ENCODE measurements at places on chromosomes 7 and 10. TPM values are rescaled to one million over a fixed set of nuclear protein-coding genes. Genes with fewer than 3 reads are reported as not detected.

The HGF gene
- total RNA-seq, result 5.9 TPM

DNA sequence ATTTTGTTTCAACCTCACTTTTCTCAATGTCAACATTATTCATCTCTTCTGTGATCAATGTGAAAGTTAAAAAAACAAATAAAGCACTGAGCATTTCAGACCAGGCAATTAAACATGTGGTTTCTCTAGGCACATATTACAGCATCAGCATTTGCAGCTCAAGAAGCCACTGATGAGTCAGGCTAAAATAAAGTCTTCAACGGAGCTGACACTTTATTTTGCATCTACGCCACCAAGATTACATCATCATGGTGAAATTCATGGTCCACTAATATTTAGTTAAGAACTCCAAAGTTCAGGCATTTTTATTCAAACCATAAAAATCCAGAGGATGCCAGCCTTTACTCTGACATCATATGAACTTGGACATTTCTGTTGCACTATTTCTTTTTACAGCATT lies 33.0 kb downstream of the MAGI2 start:
- DNase-seq, result no peak

The BMPER gene
- total RNA-seq, result 6.5 TPM

The OR9A4 gene
- not detected for total RNA-seq

GRCh38 chr7:140914083-140914482 lies 10.6 kb downstream of the BRAF start:
- no peak for DNase-seq

DNA sequence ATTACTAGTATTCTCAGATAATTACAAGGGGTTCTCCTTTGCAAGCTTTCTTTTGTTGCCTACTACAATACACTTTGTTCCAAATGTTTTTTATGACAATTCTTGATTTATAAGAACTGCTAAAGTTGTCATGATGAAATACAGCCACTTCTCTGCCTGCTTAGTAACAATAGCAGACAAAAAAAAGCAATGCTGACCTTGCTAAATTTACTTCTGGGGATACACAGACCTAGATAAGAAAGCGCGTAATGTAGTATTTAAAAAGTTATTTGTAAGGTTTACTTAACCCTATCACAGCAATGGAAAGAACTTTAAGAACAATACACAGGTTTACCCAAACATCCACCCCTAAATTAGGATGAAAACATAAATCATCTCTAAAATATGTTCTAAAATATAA lies 311.1 kb downstream of the DOCK4 start:
- DNase-seq, result no peak

DNA sequence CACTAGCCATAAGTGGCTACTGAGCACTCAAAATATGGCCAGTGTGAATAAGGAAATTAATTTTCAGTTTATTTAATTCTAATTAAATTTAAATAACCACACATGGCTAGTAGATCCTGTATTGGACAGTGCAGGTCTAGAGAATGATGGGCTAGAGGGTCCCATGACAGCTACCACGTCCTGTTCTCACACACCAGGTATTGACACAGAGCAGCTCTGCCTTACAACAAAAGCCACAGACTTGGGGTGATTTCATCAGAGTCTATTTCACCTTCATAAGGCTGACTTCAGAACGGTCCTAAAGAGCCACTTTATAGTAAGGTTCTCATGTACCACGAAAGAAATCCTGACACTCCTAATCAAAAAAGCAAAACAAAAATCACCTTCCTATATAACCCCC lies 111.3 kb downstream of the UBE2H start:
- DNase-seq, result no peak

- DNase-seq, result no peak
These were observed 70.9 kb downstream of the MYL10 start for GRCh38 chr7:101557978-101558741.

The ERVW-1 gene
- not detected for total RNA-seq

DNA sequence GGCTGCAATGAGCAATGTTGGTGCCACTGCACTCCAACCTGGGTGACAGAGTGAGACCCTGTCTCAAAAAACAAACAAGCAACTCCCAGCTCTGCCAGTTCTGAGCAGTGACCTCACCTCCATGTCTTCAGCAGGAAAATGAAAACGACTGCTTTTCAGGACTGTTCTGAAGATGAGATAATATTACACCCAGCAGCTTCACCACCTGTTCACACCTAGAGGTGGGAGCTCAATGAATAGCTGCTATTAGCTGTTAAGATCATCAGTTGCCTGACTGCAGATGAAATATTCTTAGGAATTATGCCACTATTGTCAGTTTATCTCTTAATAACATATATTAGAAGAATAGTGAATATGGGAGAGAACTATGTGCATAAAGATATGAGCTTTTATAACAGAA lies 48.4 kb upstream of the CYTH3 start:
- DNase-seq, result no peak

DNA sequence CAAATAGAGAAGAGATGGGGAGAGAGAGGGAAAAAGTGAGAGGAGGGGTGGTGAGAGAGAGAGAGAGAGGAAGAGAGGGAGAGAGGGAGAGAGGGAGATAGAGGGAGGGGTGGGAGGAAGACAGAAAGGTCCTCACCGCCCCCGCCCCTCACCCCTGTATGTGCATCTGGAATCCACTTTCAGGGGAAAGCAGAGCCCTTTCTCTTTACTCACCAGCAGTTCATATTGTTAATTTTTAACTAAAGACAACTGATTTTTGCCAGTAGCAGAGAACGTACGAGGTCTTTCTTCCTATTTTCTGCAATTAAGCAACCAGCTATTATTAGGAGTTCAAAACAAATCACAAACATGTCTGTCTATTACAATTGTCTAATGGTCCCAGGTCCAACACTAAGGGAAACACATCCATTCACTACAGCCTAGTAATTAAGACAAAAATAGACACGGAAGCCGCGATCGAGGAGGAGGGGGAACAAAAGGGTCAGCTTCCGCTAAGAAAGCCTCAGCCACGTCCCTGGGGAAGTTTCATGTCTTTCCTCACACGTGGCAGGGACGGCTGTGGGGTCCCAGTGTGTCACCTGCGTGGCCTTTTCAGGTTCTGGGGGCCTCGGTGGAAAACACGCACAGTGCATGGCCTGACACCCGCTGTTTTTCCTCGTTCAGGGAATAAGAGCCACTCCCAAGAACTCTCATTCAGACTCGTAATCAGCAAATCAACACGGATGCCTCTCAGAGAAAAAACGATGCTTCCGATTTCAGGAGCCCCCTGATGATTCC lies 572.0 kb downstream of the PTPRN2 start:
- DNase-seq, result no peak

DNA sequence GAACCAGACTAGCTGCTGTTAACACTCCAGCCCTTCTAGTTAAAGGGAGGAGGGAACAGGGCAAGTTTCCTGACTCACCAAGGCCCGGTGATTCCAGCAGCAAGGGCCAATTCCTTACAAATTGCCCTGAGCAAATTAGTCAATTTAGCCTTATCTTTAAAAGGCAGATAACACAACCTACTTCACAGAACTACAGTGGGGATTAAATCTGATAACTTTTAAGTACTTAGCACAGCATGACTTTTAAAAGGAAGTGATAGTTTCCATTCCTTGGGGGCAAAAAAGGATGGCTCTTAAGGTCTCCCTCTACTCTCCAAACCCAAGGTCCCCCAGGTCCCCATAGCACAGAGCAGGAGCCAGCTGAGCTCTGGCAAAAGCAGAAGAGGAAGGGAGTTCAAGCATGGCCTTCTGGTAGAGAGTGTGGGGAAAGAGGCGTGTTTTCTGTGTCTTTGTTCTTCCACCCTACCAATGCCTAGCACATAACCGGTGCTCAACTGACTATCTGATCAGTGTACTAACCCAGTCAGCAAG lies 4.0 kb downstream of the CDCA7L start:
- DNase-seq, result no peak

DNA sequence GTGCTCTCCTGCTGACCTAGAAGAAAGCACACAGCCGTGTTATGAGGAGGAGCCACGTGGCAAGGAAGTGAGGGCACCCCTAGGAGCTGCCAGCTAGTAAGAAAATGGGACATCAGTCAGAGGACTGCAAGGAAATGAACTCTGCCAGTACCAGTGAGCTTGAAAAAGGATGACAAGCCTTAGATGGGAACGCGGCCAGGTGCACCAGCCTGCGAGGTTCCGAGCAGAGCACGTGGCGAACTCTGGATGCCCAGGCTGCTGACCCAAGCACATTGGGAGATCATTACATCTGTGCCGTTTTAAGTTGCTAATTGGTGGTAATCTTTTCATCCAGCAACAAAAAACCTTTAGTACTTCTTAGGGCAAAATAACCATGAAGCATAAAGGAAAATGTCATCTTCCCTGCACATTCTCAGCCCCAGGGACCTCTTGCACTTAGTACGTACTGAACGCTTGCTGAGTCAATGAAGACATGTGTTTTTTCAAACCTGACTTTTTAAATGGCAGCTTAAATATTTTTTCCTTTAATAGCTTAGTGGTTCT lies 69.4 kb downstream of the AMZ1 start:
- DNase-seq, result no peak

DNA sequence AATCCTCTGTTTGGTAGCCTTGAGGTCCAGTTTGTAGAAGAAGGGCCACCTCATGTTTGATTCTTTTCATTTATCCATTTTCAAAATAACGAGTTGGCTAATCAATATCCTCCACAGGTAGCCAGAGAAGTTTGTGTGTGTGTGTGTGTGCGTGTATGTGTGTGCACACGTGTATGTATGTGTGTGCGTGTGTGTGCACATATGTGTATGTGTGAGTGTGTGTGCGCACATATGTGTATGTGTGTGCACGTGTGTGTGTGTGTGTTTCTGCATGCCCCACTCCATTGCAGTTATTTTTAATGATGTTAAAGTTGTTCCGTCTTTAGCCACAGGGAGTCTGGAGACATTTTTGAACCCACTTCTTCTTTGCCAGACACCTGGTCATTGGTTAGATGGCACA lies 112.8 kb upstream of the PRKCQ start:
- DNase-seq, result no peak

DNA sequence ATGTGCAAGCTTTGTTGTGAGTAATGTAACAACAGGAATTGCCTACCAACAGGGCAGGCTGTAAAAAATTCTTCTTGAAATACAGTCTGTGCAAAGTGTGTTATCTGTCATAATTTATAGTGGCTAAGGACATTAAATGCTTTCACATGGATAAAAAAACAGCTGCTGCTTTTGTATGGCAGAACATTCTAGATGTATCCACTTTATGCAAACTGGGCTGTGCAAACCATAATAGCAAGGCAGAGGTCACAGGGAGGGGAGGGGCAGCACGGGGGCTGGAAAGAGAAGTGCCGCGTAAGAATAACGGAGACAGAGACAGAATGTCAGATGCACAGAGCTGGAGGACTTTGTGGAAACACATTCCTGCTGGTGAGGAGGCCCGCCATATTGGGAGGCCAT lies 86.1 kb downstream of the VOPP1 start:
- no peak for DNase-seq

DNA sequence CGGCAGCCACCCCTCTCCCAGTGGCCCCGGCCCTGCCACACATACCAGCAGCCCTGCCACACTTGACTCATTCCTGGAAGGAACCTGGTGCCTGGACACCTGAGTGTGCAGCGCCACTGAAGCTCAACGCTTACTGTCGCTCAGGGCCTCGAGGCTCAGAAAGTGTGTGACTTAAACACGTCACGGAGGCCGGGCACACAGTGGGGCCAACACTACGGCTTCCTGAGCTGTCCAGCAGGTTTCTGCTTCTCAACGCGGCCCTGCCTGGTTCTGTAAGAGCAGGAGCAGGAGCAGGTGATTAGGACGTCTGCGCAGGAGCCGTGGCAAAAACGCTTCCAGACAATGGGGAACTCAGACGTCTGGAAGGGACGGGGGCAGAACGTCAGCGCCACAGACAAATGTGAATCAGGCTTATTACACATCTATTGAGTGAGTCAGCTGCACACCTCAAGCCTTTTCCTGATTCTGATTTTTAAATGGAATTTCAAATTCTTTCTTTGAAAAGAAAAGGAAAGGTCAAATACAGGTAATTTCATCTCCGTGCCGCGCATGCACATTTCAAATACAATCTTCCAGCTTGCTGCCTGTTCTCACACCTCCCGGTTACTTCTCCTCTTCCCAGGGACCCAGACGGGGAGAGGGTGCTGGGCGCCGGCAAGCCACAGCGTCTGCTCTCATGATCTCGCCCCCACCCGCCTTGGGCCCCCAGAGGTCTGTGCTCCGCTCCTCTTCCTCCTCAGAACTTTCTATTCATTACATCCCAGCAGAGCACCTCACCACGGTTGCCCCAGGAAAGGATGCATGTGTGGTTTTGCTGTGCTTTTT lies 66.6 kb downstream of the ADARB2 start:
- DNase-seq, result no peak

The SAP25 gene
- total RNA-seq, result not detected

- DNase-seq, result no peak
These were observed 99.7 kb downstream of the RAMP3 start for GRCh38 chr7:45257284-45257683.

DNA sequence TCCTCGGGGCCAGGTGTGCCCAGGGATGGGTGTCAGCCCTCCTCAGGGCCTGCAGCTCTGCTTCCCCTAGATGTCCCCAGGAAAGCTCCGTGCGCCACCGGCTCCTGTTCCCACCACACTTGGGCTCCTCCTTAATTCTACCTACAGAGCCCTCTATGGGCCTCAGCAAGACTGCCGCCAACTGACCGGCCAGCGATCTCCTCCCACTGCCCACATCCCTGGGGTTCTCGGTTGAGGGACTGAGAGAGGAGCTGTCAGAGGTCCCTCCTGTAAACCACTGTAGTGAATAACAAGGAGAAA lies 5.3 kb upstream of the LDB3 start:
- DNase-seq, result no peak

The ANK3 gene
- total RNA-seq, result 26.4 TPM

DNA sequence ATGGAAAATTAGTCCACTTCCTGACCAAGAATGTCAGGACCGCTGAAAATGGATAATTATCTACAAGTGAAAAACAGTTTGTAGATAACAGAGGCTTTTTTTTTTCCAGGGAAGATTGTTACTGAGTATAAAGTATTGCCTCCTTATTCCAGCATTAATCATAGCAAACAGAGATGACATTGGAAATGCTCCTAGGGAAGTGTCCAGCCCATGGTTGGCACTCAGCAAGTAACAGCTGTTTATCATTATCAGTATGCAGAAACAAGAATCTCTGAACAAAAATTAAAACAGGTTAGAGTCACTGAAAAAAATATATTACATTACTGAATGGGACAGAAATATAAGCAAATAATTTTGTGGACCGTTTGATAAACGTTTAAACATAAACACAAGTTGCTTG lies 14.6 kb downstream of the FGL2 start:
- no peak for DNase-seq

GRCh38 chr10:35572583-35572982 lies 32.6 kb upstream of the GJD4 start:
- DNase-seq, result no peak

DNA sequence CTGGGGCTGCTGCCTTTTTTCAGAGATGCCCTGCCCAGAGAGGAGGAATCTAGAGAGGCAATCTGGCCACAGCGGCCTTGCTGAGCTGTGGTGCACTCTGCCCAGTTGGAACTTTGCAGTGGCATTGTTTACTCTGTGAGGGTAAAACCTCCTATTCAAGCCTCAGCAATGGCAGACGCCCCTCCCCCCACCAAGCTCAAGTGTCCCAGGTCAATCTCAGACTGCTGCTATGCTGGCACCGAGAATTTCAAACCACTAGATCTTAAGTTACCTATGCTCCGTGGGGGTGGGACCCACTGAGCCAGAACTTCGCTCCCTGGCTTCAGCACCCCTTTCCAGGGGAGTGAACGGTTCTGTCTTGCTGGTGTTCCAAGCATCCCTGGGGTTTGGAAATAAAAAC lies 77.2 kb downstream of the EXOC4 start:
- DNase-seq, result no peak
